ENCODE measurements at places on chromosomes 1 and 21.

GRCh38 chr1:186872291-186872690 lies 43.5 kb downstream of the PLA2G4A start:
- DNase-seq, result no peak

DNA sequence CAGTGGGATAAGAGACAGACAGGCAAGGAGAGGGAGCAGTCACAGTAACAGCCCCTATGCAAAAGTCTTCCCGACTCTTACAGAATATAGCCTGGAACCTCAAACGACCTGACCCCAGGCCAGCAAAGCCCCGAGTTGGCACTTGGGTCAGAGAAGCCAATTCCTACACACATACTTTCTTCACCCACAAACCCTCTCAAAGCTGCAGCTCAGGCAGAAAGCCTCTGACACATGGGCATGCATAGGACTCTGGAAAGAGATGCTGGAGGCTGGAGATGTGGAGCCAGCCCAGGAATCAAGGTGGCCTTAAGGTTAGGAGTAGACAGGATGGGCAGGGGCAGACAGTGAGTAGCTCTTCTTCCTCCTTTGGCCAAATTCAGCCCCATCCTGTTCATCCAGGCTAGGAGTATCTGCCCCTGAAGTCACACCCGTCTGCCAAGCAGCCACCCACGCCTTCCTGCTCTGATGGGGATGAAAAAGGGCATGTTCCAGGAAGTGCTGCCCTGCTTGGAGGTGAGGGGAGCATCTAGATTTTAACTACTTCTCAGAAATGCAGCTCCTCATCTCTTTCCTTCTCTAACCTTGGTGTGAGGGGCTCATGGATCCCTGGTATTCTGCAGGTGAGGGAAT lies 7.8 kb downstream of the SLC41A1 start:
- DNase-seq, result no peak

- DNase-seq, result no peak
Measured at GRCh38 chr1:178024504-178024903, 54.6 kb upstream of the SEC16B start.

- no peak for DNase-seq
Measured at GRCh38 chr1:220278991-220279390, 6.7 kb upstream of the RAB3GAP2 start.

DNA sequence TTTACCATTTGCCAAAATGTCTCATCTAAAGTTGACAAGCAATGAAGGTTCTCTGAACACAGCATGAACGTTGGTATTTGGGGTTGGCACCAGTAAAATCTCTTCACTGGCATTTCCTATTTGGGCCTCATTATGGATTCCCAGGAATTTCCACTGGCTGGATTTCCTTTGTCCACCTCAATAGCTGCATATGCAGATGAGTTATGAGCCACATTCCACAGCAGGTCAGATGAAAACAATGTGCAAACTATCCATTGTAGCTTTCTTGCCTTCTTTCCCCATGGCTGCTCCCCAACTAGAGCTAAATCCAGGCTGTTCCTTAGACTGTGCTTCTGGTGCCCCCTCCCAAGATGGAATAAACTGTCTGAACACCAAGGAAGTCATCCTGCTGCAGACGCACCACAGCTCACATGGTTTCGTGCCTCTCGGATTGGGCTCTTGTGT lies 168.1 kb upstream of the FGGY start:
- DNase-seq, result peak; percentile 77

GRCh38 chr1:6359216-6360116 lies 34.1 kb downstream of the ACOT7 start:
- DNase-seq, result peak; percentile 91

DNA sequence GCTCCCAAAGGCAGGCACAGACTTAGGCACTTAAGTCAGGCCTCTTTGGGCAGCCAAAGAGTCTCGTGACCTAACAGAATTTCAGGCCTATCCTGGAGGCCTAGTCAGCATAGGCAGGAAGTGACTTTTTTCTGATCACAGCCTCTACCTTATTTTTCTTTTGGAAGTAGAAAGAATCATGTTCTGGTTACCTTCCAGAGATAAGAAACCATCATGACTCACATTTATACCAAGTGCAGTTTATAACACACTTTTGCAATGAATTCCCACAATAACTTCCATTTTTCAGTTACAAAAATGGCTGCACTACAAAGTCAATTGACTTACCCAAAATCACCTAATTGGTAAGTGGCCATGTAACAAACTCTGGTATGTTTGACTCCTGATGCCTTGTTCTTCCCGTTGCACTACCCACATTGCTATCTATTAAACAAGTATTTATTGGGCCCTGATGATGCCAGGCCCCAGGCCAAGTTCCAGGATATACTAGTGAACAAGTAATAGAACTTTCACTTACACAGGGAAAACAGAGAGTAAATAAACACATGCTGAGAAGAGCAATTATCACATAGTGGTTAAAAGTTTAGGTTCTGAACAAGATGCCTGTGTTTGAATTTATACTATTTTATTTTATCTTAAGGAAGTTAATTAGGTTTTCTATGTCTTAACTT lies 74.3 kb downstream of the SH3GLB1 start:
- DNase-seq, result peak; percentile 15

- peak; percentile 13 for DNase-seq
Measured at GRCh38 chr1:102191723-102192122, 195.0 kb upstream of the OLFM3 start.

- peak; percentile 17 for DNase-seq
Measured at GRCh38 chr1:197519741-197520334, 251.8 kb downstream of the CRB1 start.

GRCh38 chr1:42962641-42963377 lies 4.1 kb upstream of the SLC2A1 start:
- DNase-seq, result no peak

- no peak for DNase-seq
Measured at GRCh38 chr1:55751776-55752175, 536.6 kb upstream of the USP24 start.

GRCh38 chr21:35138665-35139381 lies 89.7 kb upstream of the RUNX1 start:
- no peak for DNase-seq

GRCh38 chr1:224733027-224733911 lies 117.2 kb downstream of the CNIH3 start:
- no peak for DNase-seq

GRCh38 chr21:33847588-33848248 lies 67.9 kb downstream of the ATP5PO start:
- no peak for DNase-seq

DNA sequence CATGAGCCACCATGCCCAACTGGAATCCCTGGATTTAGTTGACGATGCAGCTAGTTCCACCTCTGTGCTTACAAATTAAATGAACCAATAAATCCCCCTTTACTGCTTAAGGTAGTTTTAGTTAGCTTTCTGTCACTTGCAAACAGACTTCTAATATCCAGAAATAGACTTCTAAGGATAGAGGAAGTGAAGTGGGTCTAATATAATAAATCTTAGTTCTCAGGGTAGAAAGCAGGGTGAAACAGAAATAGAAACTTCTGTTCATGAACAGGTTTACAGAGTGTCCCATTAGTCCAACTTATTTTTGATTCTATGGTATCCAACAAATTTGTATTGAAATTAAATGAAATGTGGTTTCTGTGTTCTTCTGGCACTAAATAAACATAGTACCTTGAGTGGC lies 20.1 kb downstream of the BCAS2 start:
- no peak for DNase-seq

GRCh38 chr1:101907264-101907663 lies 89.5 kb downstream of the OLFM3 start:
- DNase-seq, result no peak

DNA sequence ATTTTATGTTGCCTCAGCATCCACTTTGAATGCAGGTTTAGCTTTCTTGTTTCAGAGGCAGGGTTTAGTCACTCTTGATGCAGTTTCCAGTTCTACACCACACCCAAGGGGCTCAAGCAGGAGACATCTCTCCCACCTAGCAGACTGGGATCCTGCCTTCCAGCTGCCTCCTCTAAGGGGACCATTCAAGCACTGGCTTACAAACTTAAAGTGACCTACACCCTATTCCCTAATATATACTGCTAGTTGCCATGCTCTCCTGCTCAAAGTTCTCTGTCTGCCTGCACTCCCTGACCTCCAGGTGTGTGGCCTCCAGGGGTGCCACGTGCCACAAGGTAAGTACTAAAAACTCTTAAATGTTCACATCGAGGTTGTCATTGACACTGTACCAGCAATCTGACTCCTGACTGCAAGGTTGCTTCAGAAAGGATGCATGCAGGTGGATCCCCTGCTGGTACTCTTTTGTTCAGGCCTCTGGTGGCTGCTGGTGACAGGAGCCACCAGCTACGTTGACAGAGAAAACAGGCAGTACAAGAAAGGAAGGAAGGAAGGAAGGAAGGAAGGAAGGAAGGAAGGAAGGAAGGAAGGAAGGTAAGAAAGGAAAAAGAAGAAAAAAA lies 185.9 kb downstream of the COQ8A start:
- no peak for DNase-seq

GRCh38 chr1:12436817-12437599 lies 181.0 kb downstream of the DHRS3 start:
- DNase-seq, result no peak

DNA sequence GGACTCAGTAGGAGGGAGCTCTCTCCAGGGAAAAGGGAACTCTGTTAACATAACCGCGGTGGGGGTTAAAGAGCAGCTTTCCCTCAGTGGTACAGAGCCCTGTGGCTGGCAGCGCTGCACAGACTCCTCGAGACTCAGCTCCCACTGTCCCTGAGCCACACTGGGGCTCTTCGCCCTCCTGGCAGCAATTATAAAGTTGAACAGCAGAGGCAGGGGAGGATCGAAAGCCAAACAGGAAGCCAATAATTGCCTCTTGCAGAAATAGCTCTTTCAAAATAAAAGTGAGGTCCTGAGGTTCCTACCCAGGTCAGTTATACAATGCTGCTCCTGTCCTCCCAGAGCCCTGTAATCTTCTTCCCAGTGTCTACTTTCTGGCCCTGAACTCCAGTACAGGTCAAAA lies 77.0 kb downstream of the FAM78B start:
- no peak for DNase-seq

GRCh38 chr1:32877211-32878110 lies 6.7 kb upstream of the FNDC5 start:
- peak; percentile 22 for DNase-seq

GRCh38 chr21:38903690-38904139 lies 98.0 kb downstream of the ETS2 start:
- no peak for DNase-seq

DNA sequence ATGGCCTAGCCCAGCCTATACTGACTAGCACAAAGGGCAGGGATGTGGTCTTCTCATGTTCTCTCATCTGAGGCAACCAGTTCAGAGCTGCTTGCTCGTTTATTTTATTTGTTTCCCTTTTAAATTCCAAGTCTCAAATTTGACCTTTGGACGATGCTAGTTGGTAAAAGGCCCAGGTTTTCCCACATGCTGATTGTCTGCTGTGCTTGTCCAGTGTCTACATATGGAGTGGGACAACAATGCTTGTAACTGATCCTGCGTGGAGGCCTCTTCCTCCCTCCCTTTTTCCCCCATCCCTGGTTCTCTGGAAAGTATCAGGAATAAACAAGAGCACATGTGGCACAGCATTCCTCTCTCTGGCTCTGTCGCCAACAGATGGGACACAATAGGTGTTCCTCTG lies 34.0 kb upstream of the BEND5 start:
- DNase-seq, result no peak

GRCh38 chr1:197776351-197777105 lies 1.2 kb upstream of the DENND1B start:
- DNase-seq, result no peak

DNA sequence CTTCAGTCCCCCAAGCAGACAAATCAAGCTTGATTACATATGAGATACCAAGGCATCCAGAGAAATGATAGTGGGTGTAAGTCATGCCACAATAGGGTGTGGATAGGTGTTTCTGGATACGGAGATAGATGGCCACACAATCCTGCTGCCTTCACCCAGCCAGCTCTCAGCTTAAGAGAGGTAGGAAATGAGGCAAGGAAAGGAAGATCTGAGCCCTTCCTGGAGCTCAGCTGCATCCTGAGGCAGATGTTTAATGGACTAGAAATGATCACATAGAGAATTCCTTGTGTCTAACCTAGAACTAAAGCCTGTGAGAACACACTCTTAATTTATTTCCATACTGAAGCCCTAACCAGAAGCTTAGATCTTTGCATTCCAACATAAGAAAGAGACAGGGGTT lies 210.3 kb downstream of the ST6GALNAC3 start:
- DNase-seq, result peak; percentile 54

GRCh38 chr1:110542725-110543124 lies 23.8 kb upstream of the KCNA10 start:
- peak; percentile 55 for DNase-seq

DNA sequence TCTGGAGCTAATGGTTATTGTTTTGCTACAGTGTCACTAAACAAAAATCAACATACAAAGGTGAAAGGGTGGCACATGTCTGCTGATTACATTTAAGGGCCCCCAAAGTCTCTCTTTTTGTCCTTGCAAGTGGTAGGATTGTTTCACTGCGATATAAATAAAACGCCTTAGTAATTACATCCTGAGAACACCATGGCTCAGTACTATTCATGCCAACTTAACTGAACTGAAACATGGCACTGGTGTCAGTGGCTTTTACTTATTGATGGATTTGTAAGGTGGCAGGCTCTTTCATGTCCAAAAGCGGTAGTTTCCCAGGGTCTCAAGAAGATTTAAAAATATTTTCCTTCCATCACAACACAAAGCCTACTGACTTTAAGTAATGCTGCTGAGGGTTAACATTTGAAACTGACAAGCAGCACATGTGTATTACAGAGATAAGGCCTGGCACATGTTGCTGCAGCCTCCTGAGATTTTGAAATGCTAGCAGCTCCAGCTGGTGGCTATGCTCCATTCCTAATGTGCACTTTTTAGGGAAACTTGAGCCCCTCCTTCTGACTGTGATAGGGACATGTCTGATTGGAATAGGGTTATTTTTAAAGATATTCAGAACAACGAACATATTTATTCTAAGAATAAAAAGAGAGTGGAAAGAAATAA lies 86.8 kb downstream of the ATP1B1 start:
- DNase-seq, result no peak

- DNase-seq, result no peak
Measured at GRCh38 chr1:54815086-54815876, 14.2 kb upstream of the TTC22 start.
